Stimulated activated CD4-positive, alpha-beta T cell treated with anti-CD3 and anti-CD28 coated beads, TNF-alpha, amount 100 ng/mL, for 4 hours (primary cell): ENCODE measurements at places on chromosomes 4 and X.

DNA sequence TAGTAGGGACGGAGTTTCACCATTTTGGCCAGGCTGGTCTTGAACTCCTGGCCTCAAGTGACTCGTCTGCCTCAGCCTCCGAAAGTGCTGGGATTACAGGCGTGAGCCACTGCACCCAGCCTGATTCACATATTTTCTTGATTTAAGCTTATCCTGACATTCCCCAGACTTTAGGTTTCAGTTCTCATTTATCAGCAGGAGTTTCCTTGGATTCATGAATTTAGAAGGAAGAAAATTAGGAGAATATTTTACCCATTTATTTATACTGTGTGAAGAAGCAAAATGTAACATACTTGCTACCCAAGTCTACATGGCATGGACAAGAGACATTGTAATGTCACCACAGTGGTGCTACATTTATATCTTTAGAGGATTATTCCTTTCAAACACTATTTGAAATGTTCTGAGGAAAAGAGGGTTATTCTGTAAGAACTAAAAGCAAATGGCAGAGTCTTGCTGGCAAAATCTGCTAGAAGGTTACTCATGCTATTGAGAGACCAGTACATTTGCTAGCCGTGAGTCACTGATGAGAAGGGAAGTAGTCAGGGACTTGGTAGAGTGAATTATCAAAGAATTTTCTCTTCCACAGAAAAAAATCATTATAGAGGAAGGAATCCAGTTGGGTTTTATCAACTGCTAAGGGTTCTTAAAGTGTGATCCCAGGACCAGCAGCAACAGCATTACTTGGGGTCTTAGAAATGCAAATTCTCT is 26.1 kb upstream of the CFAP299 start:
- no peak for DNase-seq

DNA sequence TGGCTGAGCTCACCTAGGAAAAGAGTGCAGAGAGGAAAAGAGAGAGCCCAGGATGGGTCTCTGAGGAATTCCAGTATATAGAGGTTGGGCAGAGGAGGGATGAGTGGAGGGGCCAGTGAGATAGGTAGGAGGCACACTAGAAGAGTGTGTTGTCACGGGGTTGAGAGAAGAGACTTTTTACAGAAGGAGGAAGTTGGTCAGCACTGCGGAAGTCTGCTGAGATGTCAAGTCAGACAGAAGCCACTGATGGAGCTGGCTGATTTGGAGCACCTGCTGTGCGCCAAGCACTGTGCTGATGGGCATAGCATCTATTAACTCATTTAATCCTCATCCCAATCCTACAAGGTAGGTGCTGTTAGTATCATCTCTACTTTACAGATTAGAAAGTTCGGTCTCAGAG is 60.4 kb downstream of the EFNB1 start:
- no peak for DNase-seq

DNA sequence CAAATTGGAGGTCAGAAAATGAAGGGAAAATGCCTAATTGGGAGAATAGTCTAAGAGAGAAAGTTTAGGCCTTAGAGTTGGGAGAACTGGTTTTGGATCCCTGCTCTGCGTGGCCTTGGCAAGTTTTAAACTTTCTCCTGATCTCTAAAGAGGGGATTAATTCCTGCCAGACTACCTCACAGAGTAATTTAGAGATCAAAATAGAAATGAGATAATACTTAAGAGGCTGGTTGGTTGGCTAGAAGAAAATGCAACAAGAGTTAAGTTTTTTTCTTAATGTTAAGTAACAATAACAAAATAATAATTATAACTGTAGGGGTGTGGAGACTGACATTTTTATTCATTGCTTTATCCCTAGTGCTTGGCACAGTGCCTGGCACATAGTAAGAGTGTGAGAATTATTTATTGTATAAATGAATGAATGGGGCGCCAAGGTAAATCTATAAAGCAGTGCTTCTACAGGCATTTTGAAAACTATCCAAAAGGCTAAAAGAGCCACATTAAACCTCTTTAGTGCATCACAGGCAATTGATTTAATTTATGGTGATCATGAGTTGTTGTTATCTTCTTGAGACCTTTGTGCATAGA is 160.5 kb downstream of the RASL11B start:
- DNase-seq = no peak

DNA sequence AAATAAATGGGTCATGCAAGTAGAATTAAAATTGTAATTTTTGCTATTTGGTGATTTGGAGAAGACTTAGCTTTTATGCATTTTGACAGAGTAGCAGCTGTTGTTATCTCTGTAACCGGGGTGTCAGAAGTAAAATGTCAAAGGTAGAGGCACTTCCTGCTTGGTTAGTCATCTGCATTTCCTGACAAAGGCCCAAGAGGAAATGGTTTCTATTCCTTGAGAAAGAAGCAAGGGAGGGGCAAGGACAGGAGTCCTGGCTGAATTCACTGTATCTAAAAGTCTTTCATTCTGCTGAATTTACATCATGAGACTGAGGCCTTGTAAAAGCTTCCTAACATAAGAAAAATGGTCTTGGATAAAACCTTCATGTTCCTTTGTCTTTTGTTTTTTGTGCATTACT is 550.9 kb upstream of the BOD1L1 start:
- DNase-seq = no peak

DNA sequence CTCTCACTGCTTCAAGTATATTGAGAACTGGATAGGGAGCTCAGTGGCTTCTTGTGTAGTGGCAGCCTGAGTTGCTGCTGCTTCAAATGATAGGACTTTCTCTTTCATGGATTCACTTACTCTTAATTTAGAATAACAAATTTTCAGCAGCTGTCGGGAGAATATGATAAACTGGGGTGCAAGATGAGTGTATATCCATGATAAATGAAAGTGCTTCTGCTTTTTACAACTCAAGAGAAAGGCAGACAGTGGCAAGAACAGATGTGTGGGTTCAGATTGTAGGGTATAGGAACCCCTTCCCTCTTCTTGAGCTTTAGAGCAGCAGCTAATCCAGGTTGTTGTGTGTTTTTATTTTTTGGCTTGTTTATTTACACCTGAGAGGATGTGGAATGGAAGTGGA is 1.0 kb downstream of the SH3BGRL start:
- DNase-seq = no peak

GRCh38 chr4:144267084-144267483 is 126.6 kb upstream of the GYPA start:
- no peak for DNase-seq

DNA sequence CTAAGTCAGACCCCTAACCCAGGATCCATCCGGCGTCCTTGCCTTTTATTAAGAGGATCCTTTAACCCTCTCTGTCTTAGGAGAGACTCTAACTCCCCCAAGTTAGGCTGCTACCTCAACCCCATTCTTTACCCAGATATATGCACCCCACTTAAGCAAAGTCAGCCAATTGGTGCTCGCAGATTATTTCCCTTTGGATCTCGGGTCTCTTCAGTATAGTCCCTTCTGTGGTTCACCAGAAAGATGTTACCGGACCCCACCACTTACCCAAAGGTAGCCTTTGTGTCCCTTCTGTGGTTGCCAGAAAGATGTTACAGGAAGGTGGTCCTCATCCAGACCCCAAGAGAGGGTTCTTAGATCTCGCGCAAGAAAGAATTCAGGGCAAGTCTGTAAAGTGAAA is 212.9 kb upstream of the GRID2 start:
- no peak for DNase-seq

DNA sequence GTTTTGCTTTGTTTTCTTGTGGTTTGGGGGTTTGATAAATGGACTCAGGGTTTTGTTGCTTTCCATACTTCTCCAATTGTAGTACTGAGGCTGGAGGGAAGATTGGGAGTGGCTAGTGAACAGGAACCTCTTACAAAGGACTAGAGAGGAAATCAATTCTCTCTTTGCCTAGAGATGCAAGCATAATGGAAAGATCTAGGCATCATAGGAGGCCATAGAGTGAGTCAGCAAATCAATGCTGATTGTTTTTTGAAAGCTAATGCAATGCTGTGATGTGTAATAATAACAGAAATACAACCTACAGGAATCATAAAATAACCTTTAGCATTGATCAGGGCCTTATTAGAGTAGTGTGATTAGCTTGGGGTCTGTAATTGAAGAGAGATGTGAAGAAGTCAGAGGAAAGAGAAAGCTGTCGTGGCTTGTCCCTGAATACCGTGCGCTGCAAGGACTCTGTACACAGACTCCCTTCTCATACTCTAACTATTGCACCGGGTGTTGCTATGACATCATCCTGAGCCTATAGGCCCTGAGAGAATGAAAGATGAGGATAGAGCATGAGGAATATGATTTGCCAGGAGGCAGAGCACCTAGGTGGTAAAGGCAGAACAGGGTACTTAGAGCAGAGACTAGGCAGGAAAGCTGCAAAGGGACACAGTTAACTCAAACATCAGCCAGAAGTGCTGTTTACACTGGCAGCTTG is 29.3 kb upstream of the GPR101 start:
- no peak for DNase-seq

- DNase-seq = no peak
Observed at GRCh38 chr4:22514481-22514880, 1.4 kb downstream of the ADGRA3 start.

GRCh38 chrX:22373766-22374165 is 101.1 kb downstream of the CBLL2 start:
- DNase-seq = no peak

GRCh38 chr4:111678479-111678878 is 466.8 kb upstream of the FAM241A start:
- no peak for DNase-seq

GRCh38 chrX:110171442-110171841 is 146.4 kb downstream of the AMMECR1 start:
- DNase-seq = no peak

GRCh38 chrX:14051416-14051815 is 21.7 kb upstream of the GEMIN8 start:
- DNase-seq = no peak

DNA sequence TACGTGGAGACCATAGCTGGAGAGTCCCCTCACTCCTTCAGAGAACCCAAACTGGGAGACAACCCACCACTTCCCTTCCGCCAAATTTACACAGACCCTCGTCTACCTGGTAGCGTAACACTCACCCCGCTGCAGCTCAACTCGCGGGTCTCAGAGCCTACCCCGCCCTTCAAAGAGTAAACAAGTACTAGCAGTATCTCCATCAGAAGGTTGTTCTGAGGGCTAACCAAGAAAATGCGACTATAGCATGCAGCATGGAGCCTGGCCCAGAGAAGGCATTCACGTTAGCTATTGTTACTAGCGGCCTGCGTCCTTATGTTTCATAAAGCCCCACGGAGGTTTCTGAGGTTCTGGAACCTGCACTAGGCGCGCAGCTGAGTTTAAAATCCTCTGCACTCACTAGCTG is 531 bp upstream of the MANBA start:
- no peak for DNase-seq

DNA sequence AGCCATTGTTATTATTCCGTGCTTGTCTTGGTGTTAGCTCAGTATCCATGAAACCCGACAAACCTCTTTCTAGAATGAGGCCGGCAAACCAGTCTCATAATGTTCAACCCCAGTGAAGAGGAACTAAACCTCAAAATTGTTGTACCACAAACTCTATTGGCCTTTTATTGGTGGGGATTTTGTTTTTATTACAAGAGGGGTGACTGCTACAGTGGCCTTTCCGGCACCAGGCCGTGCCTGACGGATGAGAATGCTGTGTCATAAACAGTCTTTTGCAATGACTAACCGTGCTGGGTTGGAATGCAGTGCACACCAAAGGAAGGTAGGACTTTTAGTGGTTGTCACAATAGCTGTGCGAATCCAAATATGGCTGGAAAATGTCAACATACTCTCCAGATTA is 60.8 kb downstream of the SHROOM2 start:
- no peak for DNase-seq

- DNase-seq = no peak
Observed at GRCh38 chrX:100995469-100995868, 26.0 kb downstream of the ARL13A start.

GRCh38 chrX:15908603-15909290 is 54.1 kb upstream of the AP1S2 start:
- no peak for DNase-seq

DNA sequence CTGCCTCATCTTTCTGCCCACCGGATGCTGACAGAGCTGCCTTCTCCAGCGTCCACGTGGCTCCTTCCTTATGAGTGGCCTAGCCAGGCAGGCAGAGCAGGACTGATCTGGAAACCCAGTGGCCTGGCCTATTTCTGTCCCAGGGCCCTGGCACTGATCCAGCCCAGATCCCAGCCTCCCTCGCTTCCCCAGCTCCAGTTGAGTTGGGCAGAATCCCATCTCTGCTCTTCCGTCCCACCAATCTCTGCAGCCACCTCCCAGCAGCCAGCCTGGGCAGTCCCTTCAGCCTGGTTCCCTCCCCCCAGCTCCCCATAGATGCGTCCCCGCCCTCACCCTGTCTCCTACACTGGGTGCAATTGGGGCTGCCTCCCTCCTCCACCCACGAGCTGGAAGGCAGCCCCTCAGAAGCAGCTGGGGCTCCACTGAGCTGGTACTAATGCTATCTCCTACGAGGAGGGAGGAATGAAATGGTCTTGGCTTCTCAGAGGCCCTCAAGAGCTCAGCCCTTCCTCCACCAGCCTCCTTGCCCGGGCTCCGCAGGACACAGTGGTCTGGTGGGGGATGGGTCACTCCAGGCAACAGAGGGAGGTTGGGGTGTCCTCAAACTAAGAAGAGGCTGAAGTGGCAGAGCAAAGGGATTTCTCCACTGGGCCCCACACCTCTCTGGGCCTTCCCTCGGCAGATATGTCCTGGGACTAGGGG is 94.2 kb downstream of the PJA1 start:
- no peak for DNase-seq

- DNase-seq = no peak
Observed at GRCh38 chrX:55624403-55624802, 1.2 kb downstream of the FOXR2 start.

GRCh38 chr4:129176864-129177263 is 80.9 kb downstream of the C4orf33 start:
- DNase-seq = no peak

DNA sequence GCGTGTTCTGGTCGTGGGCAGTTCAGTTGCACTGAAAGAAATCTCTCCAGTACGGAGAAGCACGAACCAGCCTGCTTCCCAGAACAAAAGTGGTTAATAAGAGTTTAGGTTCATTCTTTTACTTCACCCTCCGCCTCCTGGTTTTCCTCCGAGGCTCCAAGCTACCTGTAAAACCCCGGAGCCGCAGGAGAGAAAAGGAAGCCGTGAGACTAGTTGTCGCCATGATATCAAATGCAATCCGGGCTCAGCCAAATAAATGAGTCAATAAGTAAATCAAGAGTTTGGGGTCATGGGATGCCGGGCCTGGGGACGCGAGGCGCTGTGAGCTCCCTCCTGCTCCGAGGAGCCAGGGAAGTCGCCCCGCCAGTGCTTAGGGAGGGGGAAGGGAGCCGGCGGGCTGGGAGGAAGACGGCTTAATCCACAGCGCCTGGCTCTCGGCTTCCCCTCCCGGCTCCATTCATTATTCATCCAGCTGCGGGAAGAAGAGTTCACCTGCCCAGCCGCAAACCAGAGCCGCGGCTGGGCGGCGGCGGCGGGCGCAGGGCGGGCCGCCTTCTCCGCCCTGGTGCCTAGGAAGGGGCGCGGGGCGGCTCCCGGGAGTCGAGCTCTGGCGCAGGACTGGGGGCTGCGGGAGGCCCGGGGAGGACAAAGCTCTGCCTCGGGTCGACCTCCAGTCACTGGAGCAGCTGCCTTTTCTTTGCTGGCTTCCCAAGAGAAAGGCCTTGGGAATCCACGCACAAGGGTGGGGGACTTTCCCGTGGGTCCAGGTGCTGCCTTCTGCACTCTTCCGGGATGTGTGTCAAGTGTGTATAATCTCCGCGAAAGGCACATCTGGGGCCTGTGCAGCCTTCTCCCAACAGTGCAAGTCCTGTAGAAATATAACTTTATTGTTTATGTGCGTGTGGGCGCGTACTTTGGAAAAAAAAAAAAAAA is 1.7 kb downstream of the FRAS1 start:
- no peak for DNase-seq
